ENCODE measurements at places on chromosomes 4 and X. TPM values are rescaled to one million over a fixed set of nuclear protein-coding genes. Genes with fewer than 3 reads are reported as not detected.

Gene VMA21
- 27.3 TPM for total RNA-seq

Gene MAGEE1
- 3.7 TPM for total RNA-seq

Gene ANTXR2
- 54.6 TPM for total RNA-seq

Gene SSX1
- not detected for total RNA-seq

Gene IL21
- not detected for total RNA-seq

Gene SMIM10
- total RNA-seq = 4.9 TPM

Gene TMEM144
- 14.6 TPM for total RNA-seq

Gene POU4F2
- total RNA-seq = not detected

Gene LDB2
- total RNA-seq = 33.3 TPM

Gene FREM3
- total RNA-seq = not detected

Gene CHRDL1
- total RNA-seq = 3.7 TPM

Gene ARHGAP10
- 41.8 TPM for total RNA-seq

Gene NHS
- total RNA-seq = 2.6 TPM

Gene SH3BGRL
- total RNA-seq = 23.8 TPM

Gene MTMR8
- total RNA-seq = 0.73 TPM

Gene WAS
- 2.8 TPM for total RNA-seq

Gene IL13RA1
- 20.7 TPM for total RNA-seq

Gene ADAM29
- total RNA-seq = not detected

Gene BEND4
- not detected for total RNA-seq

Gene PCSK1N
- total RNA-seq = 4.1 TPM
